ENCODE measurements at places on chromosomes 13 and 19. TPM values are rescaled to one million over a fixed set of nuclear protein-coding genes. Genes with fewer than 3 reads are reported as not detected.

DNA sequence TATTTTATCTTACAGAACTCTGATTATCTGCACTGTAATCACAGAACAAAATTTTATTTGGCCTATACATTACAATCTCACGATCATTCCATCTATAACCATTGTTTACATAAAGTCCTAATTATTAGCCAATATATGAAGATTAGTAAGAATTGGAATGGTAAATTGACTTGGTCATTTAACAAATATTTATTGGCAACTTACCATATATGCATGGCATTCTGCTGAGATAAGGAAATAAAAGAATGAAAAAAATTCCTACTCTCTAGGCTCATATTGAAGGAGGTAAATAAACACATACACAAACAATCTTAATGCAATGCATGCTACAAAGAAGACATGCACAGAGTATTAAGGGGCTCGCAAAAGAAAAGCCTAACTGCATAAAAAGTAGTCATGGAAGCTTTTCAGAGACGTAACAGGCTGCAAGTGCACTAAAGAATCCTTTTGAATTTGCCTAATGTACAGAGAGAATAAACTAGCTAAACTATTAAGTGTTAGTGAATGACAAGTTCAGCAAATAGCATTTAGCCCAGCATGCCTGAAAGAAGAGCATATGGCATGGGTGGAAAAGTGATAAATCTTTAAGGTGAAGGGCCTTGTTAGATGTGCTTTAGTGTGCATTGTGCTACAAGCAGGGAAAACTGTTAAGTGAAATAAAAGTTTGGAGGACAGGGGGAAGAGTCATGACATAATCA lies 1131.1 kb downstream of the PCDH9 start:
- no peaks in the 10 kb centered on the region for H3K4me1 ChIP-seq
- H3K27ac ChIP-seq, result no peak overlapping the region
- no peak overlapping the region for H3K4me3 ChIP-seq
- no peaks in the 10 kb centered on the region for H3K36me3 ChIP-seq
- no peak for DNase-seq

- peaks cover 5% of the 10 kb centered on the region for H3K27me3 ChIP-seq
- no peak overlapping the region for H3K27ac ChIP-seq
- no peak overlapping the region for H3K4me3 ChIP-seq
- H3K36me3 ChIP-seq, result no peaks in the 10 kb centered on the region
Observed at GRCh38 chr19:50878851-50879250, 5.6 kb downstream of the KLK2 start.

DNA sequence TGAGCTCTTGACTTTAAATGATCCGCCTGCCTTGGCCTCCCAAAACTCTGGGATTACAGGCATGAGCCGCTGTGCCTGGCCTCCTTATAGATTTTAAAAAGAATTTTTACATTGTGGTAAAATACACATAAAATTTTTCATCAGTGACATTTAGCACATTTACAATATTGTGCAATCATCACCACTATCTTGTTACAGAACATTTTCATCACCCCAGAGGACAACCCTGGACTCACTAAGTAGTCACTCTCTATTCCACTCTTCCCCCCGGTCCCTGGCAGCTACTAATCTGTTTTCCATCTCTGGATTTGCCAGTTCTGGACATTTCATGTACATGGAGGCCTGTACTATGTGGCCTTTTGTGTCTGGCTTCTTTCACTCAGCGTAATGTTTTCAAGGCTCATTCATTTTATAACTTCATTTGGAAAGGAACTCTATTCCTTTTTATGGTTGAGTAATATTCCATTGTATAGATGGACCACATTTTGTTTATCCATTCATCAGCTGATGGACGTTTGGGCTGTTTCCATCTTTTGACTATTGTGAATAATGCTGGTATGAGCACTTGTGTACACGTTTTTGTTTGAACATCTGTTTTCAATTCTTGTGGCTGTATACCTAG lies 19.9 kb downstream of the MEGF8 start:
- H3K4me1 ChIP-seq, result no peaks in the 10 kb centered on the region
- no peak overlapping the region for H3K4me3 ChIP-seq
- no peak overlapping the region for H3K27ac ChIP-seq
- no peaks in the 10 kb centered on the region for H3K36me3 ChIP-seq

PSG6 gene
- total RNA-seq, result not detected

- no peaks in the 10 kb centered on the region for H3K4me1 ChIP-seq
- H3K27ac ChIP-seq, result no peak overlapping the region
- no peaks in the 10 kb centered on the region for H3K36me3 ChIP-seq
- no peak overlapping the region for H3K4me3 ChIP-seq
Observed at GRCh38 chr13:26923824-26924605, 163.4 kb upstream of the GPR12 start.
